Amniotic stem cell (primary cell): ENCODE measurements at places on chromosomes 2 and 18.

GRCh38 chr18:27838225-27838624, 338.7 kb downstream of the CDH2 start:
- no peak for DNase-seq

GRCh38 chr2:127196998-127197397, 23.1 kb downstream of the CYP27C1 start:
- DNase-seq, result no peak

DNA sequence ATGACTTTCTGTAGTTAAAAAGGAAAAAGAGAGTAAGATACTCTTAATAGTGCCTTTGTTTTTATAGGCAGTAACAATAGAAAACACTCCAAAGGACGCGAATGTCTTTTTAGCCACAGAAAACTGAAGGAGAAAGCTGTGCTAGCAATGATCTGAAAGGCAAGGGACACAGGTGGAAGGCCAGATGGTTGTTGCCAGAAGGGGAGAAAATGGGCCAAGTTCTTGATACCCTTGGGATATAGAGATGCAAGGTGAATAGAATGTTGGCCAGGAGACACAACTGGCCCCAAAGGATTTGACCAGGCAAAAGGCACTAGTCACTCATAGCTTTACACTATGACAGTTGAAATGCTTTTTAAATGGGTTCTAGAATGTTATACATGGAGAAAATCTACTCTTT, 180.0 kb downstream of the NRXN1 start:
- DNase-seq, result no peak

DNA sequence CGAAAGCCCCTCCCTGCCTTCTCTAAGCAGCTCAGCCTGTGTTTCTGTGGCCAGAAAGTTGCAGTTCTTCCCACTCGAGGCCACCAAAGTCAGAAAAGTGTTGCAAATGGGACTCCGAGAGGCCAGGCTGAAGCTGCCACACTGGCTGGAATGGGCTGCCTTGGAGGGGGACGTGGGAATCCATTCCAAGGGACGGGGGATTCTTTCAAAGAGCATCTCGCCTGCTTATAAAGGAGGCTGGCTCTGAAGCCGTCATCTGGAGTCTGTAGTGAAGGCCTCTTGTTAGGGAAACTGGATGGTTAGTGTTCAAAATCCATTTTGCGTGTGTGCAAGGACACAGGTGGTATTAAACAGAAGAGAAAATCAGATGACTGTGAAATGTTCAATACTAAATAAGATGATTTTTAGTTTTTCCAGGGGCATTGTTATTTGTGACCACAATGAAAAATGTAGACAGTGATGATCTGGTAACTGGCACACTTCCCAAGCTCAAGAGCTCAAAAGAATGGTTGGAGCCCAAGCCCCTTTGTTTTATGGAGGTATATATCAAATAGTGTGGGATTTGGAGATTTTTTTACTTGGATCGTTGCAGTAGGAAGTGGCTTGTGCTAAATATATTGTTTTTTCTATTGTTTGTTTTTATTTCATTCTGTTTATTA, 782 bp downstream of the FAM228B start:
- DNase-seq, result no peak

DNA sequence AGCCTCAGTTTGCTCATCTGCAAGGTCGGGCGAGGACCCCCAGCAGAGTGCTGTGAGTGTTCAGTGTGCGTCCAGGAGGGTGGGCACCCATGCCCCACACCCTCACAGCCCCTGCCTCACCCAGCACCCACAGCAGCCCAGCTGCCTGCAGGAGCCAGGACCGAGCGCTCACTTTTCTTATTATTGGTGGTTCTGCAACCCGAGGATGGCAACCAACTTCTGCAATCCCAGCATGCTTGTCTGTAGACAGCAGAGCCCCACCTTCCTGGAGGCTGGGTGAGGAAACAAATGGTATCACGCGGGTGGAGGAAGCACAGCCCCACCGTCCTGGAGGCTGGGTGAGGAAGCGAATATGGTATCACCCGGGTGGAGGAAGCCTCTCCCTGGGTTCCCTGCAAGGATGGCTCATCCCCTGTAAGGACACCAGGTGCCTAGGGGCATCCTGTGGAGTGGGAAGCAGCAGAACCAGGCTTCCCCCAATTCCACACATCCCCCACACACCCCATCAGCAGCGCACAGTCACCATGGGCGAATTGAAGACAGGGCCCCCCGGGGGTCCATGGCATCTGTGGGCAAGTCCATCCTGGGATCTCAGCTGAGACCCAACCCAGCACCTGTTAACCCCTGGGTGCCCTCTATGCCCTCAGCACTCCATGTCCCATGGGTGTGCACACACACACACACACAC, 220.5 kb upstream of the RAB6C start:
- DNase-seq, result no peak
